Osteoblast (primary cell): ENCODE measurements at places on chromosomes 6 and 20.

- no peak for DNase-seq
These were observed 131.6 kb downstream of the PTPRT start for GRCh38 chr20:43058077-43058476.

GRCh38 chr6:10613077-10613476, 81.3 kb downstream of the C6orf52 start:
- peak; percentile 86 for DNase-seq

GRCh38 chr20:50625986-50626677, 65.2 kb downstream of the RIPOR3 start:
- peak; percentile 96 for DNase-seq

- peak; percentile 70 for DNase-seq
These were observed 12.5 kb downstream of the TRIM26 start for GRCh38 chr6:30200551-30201281.

- DNase-seq, result no peak
These were observed 125.5 kb upstream of the CDH4 start for GRCh38 chr20:61126369-61127195.

- no peak for DNase-seq
These were observed 20.6 kb downstream of the MANBAL start for GRCh38 chr20:37309936-37310590.

DNA sequence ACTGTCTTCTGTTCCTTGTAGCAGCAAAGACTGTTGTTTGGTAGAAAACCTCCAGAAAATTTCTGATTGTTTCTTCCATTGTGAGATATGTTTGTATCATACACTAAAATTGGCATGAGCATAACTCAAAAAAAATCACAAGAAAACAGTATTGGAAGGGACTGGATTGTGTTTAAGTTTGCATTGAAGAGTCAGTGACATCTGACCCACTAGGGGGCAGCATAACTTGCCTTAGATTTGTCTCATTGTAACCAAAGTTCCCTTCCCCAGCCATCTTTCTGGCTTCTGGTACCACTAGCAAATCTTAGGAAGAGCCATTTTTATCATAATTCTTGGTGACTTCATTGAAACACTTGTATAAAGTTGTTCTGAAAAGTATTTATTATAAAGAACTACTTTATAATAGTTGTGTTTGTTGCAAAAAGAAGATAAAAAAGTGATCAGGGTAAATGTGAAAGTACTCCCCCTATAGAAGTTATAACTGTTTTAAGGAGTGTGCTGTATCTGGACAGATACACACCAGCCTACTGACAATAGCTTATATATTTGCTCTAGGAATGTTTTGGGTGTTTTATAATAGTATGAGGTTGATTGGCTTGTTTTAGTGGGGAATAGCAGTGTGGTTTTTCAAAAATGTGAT, 7.7 kb downstream of the CSTF1 start:
- DNase-seq, result no peak

GRCh38 chr20:10863337-10864060, 189.7 kb upstream of the JAG1 start:
- DNase-seq, result no peak

GRCh38 chr6:160238761-160239751, 19.6 kb downstream of the SLC22A2 start:
- DNase-seq, result no peak

DNA sequence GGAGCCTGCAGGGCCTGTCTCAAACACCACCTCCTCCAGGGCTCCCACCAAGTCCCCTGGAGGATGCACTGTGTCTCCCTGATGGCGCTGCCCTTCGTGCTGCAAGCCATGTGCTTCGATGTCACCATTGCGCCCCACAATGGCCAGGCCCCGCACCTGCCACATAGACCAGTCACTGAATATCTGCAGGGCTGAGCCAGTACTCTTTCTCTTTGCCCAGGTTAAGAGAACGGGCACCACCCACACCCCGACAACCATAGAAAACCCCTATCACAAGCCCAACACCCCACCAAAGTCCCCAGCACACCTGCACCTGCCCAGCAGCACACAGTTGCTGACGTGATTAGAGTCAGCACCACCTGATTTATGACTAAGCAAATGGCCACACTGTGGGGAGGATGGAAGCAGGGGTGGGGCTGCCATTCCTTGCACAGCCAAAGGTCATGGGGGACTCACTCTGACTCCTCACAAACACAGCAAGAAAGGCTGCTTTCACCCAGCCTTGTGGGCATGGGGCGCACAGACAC, 104.3 kb downstream of the SLC23A2 start:
- peak; percentile 47 for DNase-seq

- no peak for DNase-seq
These were observed 67.6 kb downstream of the BLOC1S5 start for GRCh38 chr6:7996538-7997111.

GRCh38 chr6:157120534-157121232, 202.6 kb downstream of the TMEM242 start:
- no peak for DNase-seq

GRCh38 chr6:5036269-5036668, 32.4 kb upstream of the RPP40 start:
- peak; percentile 9 for DNase-seq

- DNase-seq, result no peak
These were observed 3.7 kb downstream of the TREML2 start for GRCh38 chr6:41197234-41197633.

GRCh38 chr6:164612751-164613150, 696.7 kb downstream of the C6orf118 start:
- DNase-seq, result no peak

- DNase-seq, result peak; percentile 82
These were observed 721 bp downstream of the KDM1B start for GRCh38 chr6:18155864-18156421.

GRCh38 chr6:85422996-85423395, 26.9 kb upstream of the NT5E start:
- DNase-seq, result no peak

- DNase-seq, result no peak
These were observed 3.0 kb upstream of the RAB44 start for GRCh38 chr6:36694616-36695015.

DNA sequence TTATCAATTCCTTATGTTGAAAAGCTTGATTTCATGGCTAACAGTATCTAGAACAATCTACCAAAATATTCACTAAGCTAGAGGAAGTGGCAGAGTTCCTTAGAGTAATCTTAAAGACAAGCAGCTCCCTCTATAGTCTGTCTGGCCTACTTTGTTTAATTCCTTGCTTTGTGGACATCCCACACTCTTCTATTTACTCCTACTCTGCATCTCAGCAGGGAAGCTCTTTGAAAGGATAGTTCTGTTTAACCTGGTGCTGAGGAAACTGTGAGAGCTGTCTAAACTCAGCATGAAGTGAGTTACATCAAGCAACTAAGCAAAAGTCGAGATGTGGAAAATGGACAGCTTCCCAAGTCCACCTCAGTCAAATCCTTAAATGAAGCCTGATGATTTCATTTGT, 4.3 kb downstream of the REV3L start:
- peak; percentile 42 for DNase-seq

DNA sequence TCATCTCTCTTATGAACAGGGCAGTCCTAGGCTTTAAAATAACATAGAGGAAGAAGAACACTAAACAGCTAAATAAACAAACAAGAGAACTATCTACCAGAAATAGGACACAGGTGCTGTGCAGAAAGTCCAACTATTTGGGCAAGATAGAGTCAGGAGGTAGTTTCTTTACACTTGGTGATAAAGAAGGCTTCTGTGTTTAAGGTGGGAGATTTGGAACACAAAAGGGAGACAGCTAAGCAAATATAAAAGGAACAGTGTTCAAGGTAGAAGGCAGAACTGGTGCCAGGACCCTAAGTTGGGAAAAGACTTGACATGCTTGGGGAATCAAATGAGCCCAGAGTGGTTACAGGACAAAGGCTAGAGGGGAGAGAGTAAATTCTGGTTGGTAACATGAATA, 110.5 kb downstream of the MANEA start:
- DNase-seq, result no peak

DNA sequence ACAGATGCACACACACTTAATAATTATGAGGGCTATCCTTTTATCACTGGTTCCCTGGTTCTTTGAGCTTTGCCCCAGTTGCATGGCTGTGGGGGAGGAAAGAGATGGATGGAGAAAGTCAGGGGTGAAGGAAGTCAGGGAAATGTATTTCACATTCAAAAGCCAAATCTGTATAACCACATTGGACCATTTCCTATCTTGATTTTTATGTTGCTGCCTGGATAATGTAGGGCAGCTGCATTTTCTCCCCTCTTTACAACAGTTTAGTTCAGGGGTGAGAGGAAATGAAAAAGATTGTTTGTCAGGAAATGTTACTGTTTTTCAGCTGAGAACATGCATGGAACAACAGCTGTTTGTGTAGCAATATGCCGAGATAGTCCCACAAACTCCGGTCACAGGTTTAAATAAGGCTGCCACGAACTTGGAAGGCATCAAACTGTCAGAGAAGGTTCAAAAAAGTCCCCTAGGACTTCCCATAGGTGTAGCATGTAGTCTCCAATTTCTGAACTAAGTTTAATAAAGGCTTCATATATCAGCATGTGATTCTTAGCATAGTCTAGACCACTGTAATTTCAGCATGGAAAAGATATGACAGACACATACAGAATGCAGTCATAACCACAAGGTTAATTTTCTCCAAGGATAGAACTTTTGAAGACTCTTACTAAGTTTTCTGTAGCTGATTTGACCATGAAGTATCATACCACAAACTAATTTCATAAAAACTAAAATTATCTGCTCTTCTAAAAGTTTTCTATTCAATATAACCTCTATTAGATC, 82.1 kb upstream of the COL21A1 start:
- peak; percentile 62 for DNase-seq

DNA sequence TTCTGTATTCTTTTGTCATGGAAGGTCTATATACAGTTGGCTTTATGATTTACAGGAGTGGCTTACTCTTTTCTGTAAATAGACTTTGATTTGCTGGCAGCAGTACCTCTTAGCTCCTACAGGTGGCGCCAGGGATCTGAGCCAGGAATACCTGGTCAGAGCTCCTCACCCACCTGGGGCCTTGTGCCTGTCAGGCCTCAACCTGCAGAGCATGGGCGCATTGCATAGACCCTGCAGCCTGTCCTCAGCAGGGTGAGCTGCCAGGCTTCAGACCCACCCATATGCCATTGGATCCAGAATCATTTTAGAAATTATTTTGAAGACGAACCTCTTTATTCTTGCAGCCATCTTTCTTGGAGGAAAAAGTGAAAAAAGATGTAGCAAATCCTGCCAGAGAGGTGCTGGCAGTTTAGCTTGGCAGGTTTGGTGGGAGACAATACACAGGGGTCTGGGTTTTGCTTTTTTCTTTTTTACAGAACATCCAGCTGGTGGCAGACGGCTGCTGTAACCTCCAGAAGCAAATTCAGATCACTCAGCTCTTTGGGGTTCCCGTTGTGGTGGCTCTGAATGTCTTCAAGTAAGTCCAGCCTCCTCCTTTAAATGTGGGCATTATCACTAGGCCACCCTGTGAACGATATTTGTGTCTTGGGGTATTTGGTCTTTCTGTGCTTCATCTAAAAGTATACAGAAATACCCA, 149.1 kb downstream of the MTHFD1L start:
- peak; percentile 85 for DNase-seq

DNA sequence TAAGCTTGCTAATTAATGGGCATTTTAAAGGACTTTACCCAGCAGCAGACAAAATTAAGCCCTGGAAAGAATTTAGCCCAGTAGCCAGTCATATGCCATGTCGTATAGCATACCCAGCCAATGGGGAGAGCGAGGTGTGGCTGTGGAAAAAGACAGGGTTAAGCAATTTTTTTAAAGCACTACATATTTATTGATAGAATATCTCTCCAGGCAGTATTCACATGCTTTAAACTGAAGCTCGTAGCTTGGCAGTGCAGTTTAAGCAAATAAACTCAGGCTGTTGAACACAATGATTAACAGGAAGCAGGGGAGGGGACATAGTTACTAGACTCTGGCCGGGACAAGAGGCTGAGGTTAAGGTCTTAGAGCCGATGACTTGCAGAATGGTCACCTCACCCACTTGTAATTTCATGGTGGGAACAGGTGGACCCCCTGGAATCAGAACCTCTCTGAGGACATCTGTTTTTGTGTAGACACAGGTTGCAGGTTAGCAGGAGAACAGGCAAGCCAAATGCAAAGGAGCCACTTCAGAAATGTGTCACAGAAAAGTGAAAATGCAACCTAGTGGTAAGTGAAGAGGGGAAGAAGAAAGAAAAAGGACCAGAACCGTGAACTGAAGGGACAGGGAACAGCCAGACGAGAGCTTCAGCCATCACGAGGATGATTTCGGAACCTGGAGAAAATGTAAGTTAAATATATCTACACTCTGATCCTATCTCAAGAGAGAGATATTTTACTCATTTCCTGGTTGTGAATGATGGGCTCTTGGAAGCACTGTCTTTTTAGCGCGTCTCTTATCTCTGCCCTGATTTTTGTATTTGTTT, 7.2 kb downstream of the GCNT2 start:
- DNase-seq, result peak; percentile 53

- DNase-seq, result peak; percentile 10
These were observed 111.3 kb downstream of the BCKDHB start for GRCh38 chr6:80217794-80218193.

- DNase-seq, result no peak
These were observed 29.4 kb downstream of the KIF13A start for GRCh38 chr6:17957904-17958620.

GRCh38 chr20:46970937-46971630, 76.4 kb downstream of the EYA2 start:
- DNase-seq, result peak; percentile 89

GRCh38 chr20:52031563-52032303, 159.8 kb downstream of the ZFP64 start:
- DNase-seq, result peak; percentile 90

GRCh38 chr20:62122654-62123449, 577 bp downstream of the LSM14B start:
- DNase-seq, result peak; percentile 89

DNA sequence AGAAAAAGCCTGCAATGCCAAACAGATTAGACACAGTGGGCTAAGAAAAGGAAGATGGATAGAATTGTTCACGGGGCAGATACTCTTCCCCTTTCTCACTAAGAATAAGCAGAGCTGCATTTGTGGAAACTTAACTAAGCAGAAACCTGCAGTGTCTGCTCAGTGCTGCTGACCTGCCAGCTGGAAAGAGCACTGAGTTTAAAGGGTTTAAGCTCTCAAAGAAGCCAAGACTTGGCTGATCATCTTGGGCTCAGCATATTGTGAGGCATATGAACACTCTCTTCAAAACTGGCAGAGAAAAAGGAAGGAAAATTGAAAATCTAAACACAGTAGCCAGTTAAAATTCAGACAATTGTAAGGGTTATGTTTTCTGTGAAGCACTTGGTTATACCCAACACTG, 711.1 kb upstream of the EPHA7 start:
- no peak for DNase-seq

DNA sequence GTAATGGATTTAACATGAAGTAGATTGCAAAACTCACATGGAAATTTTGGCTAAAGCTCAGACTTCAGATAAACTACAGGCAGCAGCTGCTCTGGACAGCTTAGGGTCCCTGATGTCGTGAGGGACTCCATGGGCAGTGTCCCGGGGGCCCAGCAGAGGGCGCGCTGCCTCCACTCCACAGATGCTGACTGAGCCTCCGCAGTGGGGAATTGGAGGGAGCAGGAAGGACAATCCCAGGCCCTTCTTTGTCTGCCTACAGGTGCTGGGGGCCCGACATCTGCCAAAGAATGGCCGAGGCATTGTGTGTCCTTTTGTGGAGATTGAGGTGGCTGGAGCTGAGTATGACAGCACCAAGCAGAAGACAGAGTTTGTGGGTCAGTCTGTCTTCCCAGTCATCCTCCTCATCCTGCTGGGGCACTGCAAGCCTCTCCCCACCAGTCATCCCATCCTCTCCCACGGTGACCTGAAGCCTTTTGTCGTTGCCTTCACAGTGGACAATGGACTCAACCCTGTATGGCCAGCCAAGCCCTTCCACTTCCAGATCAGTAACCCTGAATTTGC, 35.9 kb downstream of the PLCG1 start:
- DNase-seq, result peak; percentile 97

GRCh38 chr20:50286609-50287008, 96.0 kb downstream of the CEBPB start:
- DNase-seq, result peak; percentile 99
